ENCODE measurements at places on chromosomes 2 and 18. TPM values are rescaled to one million over a fixed set of nuclear protein-coding genes. Genes with fewer than 3 reads are reported as not detected.
A peak's percentile ranks its signal among the peaks of the same experiment; 100 is the strongest.

Gene TNFRSF11A
- total RNA-seq, result 26.5 TPM

DNA sequence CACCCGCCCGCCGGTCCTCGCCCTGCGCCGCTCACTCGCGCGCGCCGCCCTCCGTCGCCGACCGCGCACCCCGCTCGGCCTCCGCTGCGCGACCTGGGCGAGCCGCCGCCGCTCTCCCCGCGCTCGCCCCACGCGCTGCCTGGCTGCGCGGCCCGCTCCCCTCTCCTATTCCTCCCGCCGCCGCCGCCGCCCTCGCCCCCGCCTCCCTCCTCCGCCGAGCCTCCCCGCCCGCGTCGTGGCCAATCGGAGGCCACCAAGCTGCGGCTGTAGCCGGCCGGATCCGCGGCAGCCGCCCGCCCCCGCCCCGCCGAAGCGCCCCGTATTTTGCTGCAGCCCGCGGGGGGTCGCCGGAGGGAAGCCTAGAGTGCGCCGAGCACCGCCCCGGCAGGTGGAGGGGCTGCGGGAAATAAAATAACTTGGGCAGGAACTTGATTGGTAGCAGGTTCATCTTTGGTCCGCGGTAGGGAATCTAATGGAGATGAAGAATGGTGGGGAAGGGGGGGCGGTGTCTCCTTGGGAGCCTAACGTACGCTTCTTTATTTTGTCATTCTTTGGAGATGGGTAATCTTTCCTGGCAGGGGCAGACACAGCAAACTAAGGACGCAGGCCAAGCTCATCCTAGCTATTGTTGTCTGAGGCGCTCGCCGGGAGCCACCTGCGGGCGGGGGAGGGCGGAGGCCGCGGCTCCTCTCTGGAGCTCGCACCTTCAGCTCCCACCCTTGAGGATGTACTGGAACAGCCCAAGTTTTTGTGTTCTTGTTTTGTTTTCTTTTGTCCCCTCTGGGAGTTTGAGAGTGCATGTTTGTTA lies 1.1 kb upstream of the CDH2 start:
- H3K27ac ChIP-seq, result peak overlapping the region; percentile 22
- no peaks in the 10 kb centered on the region for H3K27me3 ChIP-seq
- peak; percentile 66 for DNase-seq

Gene ADD2
- 16.0 TPM for total RNA-seq

Gene MATN3
- total RNA-seq, result 1.6 TPM

DNA sequence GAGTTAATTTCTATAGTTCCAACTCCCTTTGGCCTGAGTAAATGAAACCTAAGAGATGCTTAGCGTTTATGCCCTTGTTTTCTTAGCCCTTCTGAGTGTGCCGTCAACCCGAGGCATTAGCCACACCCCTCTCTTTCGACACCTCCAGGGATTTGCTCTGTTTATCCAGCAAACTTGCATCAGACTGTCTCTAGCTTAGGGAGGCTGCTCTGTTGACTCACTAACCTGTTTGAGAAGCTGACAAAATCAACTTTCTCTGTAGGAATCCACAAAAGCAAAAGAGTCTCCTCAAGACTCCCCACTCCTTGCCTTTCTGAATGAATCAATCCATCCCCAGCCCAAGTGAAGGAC lies 317.6 kb downstream of the TNS1 start:
- no peak overlapping the region for H3K4me3 ChIP-seq
- no peaks in the 10 kb centered on the region for H3K27me3 ChIP-seq
- no peaks in the 10 kb centered on the region for H3K36me3 ChIP-seq
- no peak overlapping the region for H3K27ac ChIP-seq
- DNase-seq, result peak; percentile 92

DNA sequence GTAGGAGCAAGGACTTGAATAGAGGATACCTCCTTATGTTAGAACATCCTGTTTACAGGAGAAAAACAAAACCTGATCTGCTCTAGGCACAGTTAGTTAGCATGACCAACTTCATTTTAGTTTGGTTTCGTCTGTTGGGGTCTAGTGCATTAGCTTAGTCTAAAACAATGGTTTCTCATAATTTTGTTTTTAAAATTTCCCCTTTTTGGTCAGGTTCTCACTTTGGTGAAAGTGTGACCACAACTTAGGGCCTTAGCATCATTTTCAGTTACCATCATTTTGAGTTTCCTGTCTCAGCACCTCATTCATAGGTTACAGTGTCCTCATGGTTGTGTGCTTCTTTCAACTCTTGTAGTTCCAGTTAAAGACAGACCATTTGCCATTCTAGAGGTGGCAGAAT lies 1277.0 kb upstream of the SLC39A10 start:
- no peak overlapping the region for H3K27ac ChIP-seq
- H3K4me3 ChIP-seq, result no peak overlapping the region
- H3K27me3 ChIP-seq, result no peaks in the 10 kb centered on the region
- DNase-seq, result no peak

DNA sequence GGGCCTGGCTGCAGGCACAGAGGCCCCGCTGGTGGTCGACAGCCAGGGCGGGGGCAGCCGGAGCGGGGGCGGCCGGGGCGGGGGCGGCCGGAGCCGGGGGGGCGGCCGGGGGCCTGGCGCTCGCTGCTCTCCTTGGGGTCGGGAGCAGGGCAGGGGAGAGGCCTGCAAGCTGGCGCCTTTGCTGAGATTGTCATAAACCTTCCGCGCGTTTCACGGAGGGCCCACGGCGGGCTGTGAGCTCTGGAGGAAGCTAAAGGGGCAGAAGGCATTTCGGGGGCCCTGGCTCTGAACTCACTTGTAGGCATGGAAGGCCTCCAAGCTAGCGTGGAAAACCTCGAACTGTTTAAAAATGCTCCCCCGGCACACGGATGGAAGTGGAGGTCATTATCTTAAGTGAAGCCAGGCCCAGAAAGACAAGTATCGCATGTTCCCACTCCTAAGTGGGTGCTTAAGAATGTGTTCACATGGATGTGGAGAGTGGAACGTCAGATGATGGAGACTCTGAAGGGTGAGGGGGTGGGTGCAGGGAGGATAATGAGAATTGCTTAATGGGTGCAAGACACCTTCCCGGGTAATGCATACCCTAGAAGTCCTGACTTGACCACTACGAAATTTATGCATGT lies 629 bp downstream of the PRELID3A start:
- H3K27me3 ChIP-seq, result 0 out of 2 replicates have a peak, but pooled peaks cover 4% of the 10 kb centered on the region
- no peaks in the 10 kb centered on the region for H3K36me3 ChIP-seq
- DNase-seq, result peak; percentile 23
- peaks cover 18% of the 10 kb centered on the region for H3K4me1 ChIP-seq

DNA sequence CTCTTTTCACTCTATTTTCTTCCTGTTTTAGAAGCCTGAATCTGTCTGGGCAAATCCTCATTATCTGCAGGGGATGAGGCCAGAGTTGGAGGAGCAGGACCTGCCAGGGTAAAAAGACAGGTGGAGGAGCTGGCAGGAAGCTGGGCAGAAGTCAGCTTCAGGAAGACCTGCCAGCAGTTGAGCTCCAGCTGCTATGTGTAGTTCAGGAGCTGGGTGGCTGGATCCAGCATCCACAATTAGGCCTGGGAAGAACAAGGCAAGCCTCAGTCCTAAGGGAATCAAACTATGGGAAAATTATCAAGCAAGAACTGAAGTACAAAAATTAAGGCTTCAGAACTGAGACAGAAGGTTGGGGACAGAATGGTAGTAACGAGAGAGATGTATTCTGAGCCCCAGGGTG lies 174.0 kb downstream of the MREG start:
- H3K27me3 ChIP-seq, result no peaks in the 10 kb centered on the region
- DNase-seq, result no peak

Gene FSIP2
- total RNA-seq, result 2.5 TPM

- no peaks in the 10 kb centered on the region for H3K36me3 ChIP-seq
- H3K27me3 ChIP-seq, result no peaks in the 10 kb centered on the region
- H3K4me1 ChIP-seq, result peaks cover 11% of the 10 kb centered on the region
Measured at GRCh38 chr2:24050041-24050979, 769 bp downstream of the FKBP1B start.

GRCh38 chr2:236654496-236654895 lies 84.9 kb downstream of the ACKR3 start:
- H3K27ac ChIP-seq, result no peak overlapping the region
- H3K4me3 ChIP-seq, result no peak overlapping the region
- DNase-seq, result no peak
- peaks cover 6% of the 10 kb centered on the region for H3K4me1 ChIP-seq
- no peaks in the 10 kb centered on the region for H3K36me3 ChIP-seq

- H3K4me1 ChIP-seq, result no peaks in the 10 kb centered on the region
- H3K27ac ChIP-seq, result no peak overlapping the region
- no peak overlapping the region for H3K4me3 ChIP-seq
- no peak for DNase-seq
- H3K27me3 ChIP-seq, result no peaks in the 10 kb centered on the region
- H3K36me3 ChIP-seq, result no peaks in the 10 kb centered on the region
Measured at GRCh38 chr2:181281206-181281832, 175.9 kb upstream of the ITGA4 start.

Measured in PC-3 (cell line).